Stimulated activated CD8-positive, alpha-beta memory T cell treated with anti-CD3 and anti-CD28 coated beads, Interleukin-7, amount 100 ng/mL, for 4 hours (primary cell): ENCODE measurements at places on chromosomes 5 and 9.

DNA sequence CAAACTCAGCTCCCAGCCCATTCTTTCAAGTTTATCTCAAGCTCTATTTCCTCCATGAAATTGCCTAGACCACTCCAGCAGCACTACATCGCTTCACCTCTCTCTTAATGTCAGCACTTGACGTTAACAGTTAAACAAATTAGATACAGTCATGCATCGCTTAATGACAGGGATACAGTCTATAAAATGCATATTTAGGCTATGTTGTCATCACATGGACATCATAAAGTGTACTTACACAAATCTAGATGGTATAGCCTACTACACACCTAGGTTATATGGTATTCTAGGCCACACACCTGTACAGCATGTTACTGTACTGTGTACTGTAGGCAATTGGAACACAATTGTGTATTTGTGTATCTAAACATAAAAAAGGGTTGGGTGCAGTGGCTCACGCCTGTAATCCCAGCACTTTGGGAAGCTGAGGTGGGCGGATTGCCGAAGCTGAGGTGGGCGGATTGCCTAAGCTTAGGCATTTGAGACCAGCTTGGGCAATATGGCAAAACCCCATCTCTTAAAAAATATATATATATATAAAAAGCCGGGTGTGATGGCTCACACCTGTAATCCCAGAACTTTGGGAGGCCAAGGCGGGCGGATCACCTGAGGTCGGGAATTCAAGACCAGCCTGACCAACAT is 13.4 kb upstream of the PCSK5 start:
- DNase-seq = no peak

GRCh38 chr5:22431840-22432239 is 421.3 kb downstream of the CDH12 start:
- no peak for DNase-seq

GRCh38 chr9:89632736-89633135 is 27.9 kb downstream of the GADD45G start:
- no peak for DNase-seq

DNA sequence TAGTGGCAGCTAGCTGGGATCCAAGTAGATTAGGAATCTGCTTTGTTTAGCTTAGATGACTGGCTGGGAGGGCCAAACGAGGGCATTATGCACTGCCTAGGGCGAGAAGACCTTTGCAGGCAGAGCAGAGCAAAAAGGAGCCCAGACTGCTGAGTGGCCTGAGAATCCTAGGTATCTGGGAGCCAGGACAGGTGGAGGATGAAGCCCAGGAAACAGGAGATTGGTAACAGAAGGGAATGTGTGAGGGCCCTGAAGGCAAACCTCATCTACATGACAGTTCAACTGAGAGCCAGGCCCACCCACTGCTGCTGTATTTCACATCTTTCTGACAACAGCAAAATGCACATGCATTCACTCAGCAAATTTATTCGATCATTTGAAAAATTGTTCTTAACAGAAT is 192.3 kb downstream of the DTWD2 start:
- DNase-seq = no peak

DNA sequence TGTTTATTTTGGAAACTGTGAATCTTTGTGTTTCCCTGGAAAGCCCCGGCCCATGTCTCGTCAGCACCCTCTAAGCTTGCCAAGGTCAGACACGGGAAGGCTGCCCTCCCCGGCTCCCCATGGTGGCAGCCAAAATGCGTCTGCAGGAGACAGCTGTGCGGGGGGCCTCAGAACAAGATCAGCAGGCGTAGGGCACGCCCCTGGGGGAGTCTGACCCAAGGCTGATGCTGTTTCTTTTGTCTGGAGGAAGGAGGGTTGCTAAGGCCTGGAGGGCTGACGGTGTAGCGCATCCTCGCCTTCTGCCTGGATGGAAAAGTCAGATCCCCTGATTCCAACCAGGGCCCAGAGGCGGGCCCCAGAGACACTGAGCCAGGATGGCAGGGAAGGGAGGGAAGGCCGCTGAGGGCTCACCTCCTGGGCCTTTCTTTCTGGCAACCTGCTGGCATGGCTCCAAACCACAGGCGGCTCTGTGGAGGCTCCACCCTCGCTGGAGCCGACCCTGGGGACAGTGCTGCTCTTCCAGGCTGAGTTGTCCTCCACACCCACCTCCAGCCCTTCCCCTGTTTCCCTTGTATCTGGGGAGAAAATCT is 57.2 kb downstream of the OLFM1 start:
- no peak for DNase-seq

DNA sequence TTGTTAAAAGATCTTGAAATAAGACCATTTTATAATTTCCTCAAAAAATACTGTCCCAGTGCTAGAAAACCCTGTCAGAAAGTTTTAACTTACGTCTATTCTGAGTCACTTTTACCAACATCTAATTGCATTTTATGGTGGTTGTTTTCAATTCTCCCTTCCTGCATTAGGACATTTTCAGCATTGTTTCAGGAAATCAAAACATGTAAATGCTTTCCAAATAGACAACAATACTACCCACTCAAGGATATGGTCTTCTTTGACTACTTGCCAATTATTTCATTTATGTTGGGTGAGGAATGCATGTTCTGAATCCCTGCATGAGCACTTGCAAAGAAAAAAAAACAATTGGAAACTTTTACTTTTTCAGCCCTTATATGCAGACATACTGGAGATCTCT is 284.6 kb upstream of the PDE4D start:
- DNase-seq = no peak

- DNase-seq = no peak
Measured at GRCh38 chr5:26761446-26761845, 276.9 kb downstream of the CDH9 start.

DNA sequence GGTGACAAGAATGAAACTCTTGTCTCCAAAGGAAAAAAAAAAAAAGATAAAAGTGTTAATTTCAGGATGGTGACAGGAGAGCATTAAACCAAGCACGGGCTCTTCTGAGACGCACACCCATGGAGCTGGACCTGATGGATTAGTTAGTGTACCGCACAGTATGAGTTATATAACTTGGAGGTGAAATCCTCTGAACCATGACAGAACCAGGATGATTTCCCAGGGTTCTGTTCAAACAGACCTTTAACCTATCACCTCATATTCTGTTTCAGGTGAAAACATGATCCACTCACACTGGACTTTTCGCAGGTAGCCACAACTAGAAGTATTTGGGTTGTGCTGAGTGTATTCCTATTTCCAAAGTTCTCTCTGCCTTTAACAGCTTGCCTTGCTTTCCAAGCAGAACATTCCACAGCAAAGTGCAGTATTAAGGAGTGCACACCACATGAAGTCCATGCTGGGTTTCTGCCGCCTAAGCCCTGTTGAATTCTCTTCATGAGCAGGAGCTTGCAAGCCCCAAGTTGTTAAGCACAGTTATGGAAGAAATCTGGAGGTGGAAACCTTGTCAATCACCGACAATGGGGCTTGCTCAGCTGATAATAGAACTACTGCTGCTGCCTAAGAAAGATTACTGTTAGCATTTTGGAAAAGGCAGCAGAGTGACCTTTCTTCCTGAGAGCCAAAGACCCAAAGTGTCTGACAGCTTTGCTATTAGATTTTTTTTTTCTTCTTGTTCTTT is 461.7 kb downstream of the TLE1 start:
- DNase-seq = no peak

- no peak for DNase-seq
Measured at GRCh38 chr5:40502736-40503135, 177.0 kb upstream of the PTGER4 start.

DNA sequence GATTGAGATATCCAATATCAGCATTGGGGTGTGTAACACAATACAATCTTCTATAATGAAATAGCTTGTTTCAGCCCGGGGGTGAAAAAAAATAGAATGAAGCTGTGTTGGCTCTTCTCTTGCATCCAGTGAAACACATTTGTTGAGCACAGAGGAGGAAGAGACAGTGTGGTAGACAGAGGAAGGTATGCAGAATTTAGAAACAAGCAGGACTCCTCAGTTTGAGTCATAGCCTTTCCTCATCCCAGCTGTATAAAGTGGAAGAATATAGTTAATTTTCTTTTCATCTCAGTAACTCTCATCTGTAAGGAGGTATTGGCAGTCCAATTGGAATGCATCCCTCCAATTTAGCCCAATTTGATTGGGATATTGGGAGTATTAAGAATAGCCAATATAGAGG is 302.2 kb upstream of the VLDLR start:
- DNase-seq = no peak

- DNase-seq = no peak
Measured at GRCh38 chr5:50717651-50718050, 51.2 kb downstream of the PARP8 start.

DNA sequence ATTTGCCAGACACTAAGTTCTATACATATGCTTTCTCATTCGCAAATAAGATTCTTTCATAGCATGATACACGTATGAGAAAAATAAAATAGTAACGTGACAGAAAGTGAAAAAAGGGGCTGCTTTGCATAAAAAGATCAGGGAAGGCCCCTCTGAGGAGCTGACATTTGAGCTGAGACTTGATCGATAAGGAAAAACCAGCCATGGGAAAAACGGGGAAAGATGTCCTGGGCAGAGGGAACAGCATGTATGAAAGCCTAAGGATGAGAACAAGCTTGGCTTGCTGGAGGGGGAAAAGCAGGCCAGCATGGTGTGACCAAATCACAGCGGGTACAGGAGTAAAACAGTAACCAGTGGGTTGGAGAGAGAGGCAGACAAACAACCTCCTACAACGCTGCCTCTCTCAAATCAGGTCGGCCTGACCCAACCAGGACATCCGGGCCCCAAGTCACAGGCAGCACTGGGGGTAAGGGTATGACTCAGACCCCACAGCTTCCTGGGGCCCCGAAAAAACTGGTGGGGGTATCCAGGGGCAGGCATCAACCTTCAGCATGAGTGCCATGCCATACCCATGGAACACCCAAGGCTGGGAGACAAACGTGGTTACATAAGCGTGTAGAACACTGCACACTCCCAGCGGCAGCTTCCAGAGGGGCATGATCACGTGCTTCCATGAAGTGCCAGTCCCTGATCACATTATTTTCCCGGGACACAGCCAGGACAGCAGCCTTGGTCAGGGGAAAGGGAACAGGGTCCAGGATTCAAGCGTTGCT is 2.2 kb downstream of the TNIP1 start:
- DNase-seq = no peak

GRCh38 chr5:131441184-131441583 is 177.3 kb downstream of the CDC42SE2 start:
- DNase-seq = no peak

GRCh38 chr9:135551031-135551430 is 5.1 kb downstream of the OBP2A start:
- DNase-seq = no peak

DNA sequence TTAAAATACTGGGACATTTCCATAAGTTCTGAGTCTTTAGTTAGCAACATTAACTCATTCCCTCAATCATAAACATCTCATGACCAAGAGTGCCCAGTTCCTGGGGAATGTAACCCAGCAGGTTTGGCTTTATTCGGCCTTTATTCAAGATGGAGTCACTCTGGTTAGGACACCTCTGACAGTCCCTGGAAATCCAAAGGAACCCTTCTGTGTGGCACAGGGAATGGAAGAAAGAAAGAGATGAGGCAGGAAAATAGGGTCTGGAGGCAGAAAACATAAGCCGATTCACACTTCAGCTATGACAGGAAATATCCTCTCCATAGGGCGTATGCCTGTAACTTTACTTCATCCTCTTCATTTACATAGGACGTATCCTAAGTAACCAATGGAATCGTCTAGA is 53.5 kb downstream of the FXN start:
- no peak for DNase-seq

DNA sequence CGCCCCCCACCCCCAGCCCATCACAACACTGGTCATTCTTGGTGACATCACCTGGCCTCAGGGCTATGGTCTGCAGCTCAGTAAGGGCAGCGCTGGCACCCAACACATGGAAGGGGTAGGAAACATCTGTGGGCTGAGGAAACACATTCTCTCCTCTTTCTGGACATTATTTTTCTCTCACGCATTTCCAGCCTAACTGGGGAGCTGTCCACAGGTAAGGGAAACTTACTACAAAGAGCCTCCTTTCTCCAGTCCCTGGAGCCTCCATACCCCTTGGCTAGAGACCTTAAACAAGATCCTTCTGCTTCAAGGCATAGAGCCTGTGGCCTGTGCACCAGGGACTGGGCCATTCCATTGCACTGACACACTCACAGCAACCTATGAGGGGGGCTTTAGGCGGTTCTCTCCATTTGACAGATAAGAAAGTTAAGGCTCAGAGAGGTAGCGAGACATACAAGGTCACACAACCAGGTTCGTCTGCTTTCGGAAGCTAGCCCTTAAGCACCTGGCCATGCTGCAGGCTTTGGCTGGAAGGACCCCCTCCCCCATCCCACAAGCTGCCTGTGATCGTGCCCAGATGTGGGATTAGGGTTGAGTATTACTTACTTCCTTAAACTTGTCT is 40.7 kb downstream of the CXXC5 start:
- no peak for DNase-seq

DNA sequence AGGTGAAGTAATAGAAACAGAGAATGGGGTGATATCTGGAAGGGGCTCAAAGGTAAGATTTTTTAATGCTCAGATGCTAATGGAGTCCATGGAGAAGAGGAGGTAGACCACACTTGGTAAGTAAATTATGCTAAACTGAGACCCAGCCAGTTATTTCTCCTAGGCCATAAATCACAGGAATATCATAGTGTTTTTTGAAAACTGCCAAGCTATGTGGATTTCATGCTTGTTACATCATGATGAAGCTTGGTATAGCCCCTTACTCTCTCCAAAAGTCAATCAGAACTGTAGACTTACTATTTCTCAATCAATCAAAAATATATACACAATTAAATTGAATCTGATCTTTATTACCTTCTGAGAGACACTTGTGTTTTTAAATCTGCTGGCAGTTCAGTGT is 252.9 kb downstream of the PJA2 start:
- no peak for DNase-seq
